ENCODE measurements at places on chromosomes 3 and 15. TPM values are rescaled to one million over a fixed set of nuclear protein-coding genes. Genes with fewer than 3 reads are reported as not detected.

The C3orf33 gene
- total RNA-seq = 5.7 TPM

The RNF123 gene
- 24.0 TPM for total RNA-seq

The CRYBG3 gene
- total RNA-seq = 11.0 TPM

The DTWD1 gene
- total RNA-seq = 52.4 TPM

The FBN1 gene
- total RNA-seq = 143 TPM

Data from ovary (tissue), 10 donors.